ENCODE measurements at places on chromosomes 1 and 21.

- no peak for DNase-seq
These were observed 48.1 kb upstream of the DAB1 start for GRCh38 chr1:57471995-57472394.

- DNase-seq, result no peak
These were observed 420.1 kb downstream of the DISC1 start for GRCh38 chr1:232046451-232047306.

DNA sequence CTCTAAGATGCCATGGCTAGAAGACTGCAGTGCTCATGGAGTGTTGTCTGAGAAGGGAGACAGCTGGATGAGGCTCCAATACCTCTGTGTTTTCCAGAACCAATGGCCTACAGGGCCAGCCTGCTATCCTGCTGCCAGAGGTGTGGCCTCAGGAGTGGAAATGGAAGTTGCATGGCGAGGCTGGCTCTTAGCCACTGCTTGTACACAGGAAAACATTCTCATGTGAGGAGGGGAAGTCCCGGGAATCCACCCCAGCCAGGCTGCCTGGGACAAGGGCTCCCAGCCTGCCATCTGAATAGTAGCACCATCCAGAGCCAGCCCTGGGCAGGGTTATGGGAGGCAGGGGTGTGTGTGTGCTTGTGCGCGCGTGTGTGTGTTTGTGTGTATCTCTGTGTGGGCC is 56.5 kb downstream of the SDC3 start:
- no peak for DNase-seq

DNA sequence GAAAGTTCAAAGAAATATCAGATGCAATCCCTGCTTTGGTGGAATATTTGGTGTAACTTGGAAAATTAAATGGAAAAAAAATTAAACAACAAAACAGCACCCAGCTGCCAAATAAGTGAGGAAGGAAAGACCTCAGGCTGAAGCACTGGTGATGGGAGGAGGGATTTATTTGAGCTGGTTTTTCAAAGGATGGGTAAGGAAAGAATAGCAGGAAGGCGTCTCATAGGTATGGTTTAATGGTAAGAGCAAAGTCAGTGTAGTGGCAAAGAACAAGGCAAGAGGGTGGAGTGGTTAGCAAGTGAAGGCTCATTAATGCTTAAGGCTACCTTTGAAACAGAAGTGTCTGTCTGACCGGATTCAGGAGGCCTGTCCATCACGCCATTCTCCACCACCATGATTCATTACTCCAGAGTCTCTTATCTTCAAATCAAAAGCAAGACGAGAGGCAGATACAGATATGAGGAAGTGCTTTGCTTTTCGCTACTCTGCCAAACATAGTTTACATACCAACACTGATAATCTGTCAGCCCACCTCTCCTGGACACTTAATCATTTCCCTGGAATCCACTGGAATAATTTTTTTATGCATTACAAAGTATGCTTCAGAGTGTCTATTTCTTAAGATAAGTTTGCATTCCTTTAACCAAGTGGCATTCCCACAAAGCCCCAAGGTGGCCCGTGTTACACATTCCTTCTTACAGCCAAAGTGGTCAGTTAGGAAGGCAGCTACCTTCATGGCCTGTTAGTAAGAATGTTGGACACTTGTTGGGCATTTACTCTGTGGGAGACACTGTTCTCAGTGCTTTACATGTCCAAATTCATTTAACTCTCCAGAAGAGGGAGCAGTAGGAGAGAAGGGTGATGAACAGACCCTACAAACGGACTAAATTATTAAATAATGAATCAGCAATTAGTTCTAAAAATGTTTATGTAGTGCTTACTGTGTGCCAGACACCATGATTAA is 146.6 kb downstream of the ROR1 start:
- DNase-seq, result no peak

GRCh38 chr1:232316864-232317263 is 313.1 kb downstream of the SIPA1L2 start:
- no peak for DNase-seq

DNA sequence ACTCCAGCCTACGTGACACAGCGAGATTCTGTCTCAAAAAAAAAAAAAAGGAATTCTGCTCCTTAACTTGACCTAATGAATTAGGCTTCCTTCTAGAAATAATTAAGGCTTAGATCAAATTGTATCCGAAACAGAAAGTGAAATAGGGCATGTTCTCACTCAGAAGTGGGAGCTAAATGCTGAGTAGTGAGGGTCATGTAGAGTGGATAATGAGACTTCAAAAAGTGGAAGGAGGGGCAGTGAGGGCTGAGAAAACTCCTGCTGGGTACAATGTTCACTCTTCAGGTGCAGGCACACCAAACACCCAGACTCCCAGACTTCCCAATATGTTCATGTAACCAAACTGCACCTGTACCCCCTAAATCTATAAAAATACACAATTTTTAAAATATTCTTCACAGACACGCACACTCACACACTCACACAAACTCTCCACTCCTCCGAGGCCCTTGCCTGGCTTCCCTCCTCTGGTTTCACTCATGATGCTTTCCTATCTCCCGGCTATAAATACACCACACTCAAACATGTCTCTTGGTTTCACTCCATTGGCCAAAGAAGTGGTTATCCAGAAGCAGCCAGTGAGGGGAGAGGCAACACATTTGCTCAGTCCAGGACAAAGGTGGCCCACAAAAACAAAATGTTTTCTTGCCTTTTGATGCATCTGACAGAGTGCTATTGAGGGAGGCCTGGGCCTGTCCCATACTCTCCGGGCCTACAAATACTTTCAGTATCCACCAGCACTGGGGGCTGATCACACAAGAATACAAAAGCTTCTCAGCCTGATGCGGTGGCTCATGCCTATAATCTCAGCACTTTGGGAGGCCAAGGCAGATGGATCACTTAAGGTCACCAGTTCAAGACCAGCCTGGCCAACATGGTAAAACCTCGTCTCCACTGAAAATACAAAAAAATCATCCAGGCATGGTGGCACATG is 249.2 kb downstream of the TOMM20 start:
- no peak for DNase-seq

- no peak for DNase-seq
These were observed 254.9 kb upstream of the CACYBP start for GRCh38 chr1:174744886-174745285.

GRCh38 chr1:96416701-96417444 is 304.7 kb upstream of the PTBP2 start:
- DNase-seq, result no peak

GRCh38 chr21:14259747-14260146 is 43.8 kb downstream of the RBM11 start:
- no peak for DNase-seq

GRCh38 chr1:209364716-209365115 is 218.8 kb upstream of the CAMK1G start:
- no peak for DNase-seq

DNA sequence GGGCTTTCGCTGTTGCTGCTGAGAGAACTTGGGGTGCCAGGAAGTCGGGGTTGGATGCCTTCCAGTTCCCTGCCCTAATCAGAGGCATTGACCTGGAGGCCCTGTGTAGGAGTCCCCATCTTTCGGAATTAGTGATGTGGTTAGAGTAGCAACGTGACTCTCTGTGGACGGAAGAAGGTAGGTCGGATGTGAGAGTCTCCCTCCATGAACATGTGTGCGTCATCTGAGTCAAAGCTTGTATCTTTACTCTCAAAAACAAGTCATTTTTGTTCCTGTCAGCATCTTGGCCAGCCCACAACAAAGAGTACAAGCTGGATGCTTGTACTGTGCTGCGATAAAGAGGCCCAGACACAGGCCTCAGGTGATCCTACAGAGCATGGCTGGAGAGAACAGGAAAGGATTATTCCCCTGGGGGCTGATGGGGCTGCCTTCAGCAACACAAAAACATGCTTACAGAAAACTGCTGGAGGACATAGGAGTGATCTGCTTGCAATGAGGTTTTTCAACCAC is 31.0 kb upstream of the IL10 start:
- DNase-seq, result peak; percentile 76

- DNase-seq, result no peak
These were observed 271.5 kb downstream of the TGFB2 start for GRCh38 chr1:218616681-218617080.

DNA sequence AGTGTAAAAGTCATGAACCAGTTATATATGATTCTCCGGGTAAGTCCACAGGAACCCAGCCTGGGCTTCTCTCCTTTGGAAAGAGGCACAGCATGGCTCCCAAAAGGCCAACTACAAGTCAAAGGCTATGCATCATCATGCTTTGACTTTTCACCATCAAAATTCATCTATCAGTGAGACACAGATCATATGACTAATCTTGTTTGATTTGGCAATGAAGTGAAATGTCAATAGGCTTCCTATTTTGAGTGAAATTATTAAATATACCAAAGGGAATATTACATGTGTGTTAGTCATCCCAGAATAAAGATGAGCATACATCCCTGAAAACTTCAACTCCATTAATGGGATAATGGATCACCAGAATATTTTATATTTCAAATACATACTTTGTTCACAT is 83.5 kb upstream of the ADGRL2 start:
- DNase-seq, result no peak

DNA sequence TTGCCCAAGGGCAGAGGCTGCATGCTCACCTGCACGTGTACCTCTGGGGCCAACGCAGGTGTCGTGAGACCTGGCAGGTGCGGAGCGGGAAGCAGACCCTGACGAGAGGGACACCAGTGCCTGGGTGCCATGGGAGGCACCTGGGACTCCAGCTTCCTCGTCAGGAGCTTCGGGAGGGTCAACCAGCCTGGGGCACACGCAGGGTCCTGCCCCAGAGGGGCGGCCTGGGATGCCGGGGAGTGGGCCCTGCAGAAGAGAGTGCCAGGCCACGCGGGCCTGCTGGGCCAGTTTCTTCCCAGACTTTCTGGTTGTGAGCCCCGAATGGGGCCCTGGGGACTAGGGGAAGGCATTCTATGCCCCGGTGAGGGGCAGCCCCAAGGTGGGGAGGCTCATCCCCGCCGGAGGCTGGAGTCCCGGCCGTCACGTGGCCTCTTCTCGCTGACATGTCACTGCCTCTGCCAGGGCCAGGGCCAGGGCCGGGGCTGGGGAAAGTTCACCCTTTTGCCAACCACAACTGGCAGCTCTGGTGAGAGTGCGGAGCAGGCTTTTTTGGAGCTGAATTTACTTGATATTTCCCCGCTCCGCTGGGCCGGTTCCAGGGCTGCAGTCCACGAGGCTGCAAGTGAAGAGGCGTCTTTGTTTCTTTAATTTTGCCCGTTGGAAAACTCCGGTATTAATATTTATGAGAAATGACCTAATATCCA is 38.5 kb upstream of the ACTRT2 start:
- no peak for DNase-seq

GRCh38 chr21:32278103-32278502 is 746 bp downstream of the MIS18A start:
- DNase-seq, result no peak
